Bronchial epithelial cell (primary cell): ENCODE measurements at places on chromosomes 1 and 21.

DNA sequence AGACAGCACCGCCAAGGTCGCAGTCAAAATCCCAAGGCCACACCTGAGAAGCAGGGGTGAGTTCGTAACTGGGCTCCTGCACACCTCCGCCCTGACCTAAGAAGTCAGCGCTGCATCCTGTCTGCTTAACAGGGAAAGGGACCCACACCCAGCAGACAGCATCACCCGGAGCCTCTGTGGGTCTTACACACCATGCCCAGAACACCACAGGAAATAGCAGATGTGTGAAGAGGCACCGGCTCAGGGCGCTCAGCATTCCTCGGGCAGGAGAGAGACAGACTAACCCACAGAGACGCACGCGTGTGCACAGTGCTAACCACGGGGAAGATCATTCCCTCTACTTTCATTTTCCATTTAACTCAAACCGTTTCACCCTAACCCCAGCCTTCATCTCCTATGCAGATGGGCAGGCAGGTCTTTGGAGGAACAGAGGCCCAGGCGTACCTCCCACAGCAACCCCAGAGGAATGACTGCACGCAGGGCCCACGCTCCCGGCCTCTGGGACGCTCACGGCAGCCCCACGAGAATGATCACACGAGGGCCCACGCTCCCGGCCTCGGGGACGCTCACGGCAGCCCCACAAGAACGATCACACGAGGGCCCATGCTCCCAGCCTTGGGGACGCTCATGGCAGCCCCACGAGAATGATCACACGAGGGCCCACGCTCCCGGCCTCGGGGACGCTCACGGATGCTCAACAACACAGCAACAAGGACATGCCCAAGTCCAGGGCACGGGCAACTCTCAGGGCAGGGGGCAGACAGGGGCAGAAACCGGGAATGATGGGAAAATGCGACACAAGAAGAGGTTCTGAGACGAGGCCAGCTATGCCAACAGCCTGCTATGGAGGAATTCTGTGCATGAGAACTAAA lies 20.9 kb downstream of the POFUT2 start:
- no peak for DNase-seq

DNA sequence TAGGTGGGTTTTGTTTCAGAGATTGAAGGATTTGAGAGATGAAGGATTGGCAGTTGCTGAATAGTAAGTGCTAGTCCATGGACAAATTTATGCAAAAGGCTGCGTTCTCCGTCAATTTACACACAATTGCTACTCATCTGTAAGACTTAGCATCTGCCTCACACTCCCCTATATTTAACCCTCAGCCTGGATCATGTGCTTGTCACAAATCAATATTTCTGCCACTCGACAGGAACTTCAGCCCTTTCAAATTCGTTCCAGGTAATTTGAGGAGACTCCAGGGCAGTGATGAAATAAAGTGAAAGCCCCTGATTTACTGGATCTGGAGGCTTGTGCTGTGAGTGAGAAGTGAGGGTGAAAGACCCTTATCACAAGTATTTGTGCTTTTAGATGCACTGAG lies 105.6 kb upstream of the UBE2U start:
- no peak for DNase-seq

GRCh38 chr1:40662864-40663263 lies 2.6 kb downstream of the RIMS3 start:
- peak; percentile 58 for DNase-seq

- DNase-seq = no peak
Observed at GRCh38 chr1:241240069-241240468, 116.9 kb downstream of the RGS7 start.

DNA sequence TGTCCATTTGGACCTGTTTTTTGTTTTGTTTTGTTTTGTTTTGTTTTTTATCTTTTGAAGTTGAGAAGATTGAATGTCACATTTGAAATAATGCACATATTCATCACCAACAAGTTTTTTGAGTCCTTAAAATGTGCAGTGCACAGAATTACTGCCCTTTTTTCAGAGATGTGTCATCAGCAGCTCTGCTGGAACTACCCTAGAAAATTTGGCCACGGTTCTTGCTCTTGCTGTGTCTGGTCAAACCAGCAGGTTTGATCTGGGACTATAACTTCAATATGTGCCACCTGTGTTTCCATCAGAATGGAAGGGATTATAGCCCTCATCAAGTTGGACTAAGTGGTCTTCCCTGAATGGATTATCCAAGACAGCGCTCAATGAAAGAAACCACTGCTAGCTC lies 24.1 kb upstream of the CNN3 start:
- no peak for DNase-seq

DNA sequence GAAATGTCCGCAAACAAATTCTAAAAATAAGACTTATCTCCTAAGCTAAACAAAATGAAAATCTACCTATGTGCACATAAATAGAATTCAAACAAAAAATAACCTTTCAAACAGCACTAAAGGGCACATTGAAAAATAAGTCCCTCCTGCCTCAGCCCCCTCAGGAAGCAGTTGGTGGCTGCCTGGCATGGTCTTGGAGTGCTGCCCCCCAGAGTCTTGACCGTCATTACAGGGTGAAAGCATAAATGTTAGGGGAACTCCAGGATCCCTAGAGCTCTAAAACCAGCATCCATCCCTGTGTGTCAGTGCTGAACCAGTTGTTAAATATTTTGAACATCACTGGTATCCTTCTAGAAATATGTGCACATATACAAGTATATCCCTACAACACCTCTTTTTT lies 6.5 kb upstream of the NPL start:
- DNase-seq = no peak

DNA sequence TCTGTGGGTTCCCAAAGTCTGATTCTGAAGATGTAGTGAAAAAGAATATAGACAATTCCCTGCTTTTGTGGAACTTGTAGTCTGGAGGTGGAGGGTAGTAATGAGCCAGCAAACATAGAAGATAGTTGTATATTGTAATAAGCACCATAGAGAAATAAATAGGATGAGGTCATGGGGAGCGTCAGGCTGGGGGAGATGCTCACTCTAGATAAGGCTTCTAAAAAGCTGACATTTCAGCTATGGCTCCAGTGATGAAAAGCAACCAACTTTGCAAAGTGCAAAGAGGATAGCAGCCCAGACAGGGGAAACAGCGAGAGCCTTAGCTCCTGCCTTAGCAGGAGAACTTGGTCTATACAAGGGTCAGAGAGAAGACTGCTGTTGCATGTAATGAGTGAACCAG lies 98.0 kb upstream of the RALGPS2 start:
- no peak for DNase-seq

- peak; percentile 13 for DNase-seq
Observed at GRCh38 chr21:27759820-27760219, 792.9 kb upstream of the ADAMTS5 start.

GRCh38 chr1:189939967-189940366 lies 537.7 kb downstream of the BRINP3 start:
- peak; percentile 2 for DNase-seq

DNA sequence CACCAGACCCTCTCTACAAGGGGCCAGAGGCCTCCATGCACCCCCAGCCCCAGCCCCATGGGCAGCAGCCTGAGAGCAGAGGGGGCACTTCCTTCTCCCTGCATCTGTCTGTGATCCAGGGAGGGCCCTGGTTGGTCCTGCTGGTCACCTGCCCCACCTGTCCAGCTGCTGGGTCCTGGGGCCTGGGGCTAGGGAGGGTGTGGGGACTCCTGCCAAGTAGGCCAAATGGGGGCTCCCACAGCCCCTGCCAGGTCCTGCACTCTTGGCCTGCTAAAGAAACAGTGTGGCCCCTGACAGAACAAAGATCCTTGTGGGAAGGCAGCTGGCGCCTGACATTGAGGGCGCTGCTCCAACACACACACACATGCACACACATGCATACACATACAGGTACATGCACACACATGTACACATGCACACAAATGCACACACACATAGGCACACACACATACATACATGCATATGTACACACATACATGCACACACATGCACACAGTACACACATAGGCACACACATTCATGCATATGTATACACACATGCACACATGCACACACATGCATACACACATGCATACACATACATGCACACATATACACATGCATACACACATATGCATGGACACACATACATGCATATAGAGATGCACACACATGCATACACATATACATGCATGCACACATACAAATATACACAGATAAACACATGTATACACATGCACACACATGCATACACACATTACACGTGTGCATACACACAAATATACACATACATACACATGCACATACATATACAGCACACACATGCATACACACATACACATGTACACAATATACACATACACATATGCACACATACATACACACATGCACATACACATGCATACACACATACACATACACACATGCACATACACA lies 49.9 kb downstream of the TRPM2 start:
- DNase-seq = no peak

- DNase-seq = no peak
Observed at GRCh38 chr1:155070158-155070621, 6.7 kb downstream of the EFNA4 start.

DNA sequence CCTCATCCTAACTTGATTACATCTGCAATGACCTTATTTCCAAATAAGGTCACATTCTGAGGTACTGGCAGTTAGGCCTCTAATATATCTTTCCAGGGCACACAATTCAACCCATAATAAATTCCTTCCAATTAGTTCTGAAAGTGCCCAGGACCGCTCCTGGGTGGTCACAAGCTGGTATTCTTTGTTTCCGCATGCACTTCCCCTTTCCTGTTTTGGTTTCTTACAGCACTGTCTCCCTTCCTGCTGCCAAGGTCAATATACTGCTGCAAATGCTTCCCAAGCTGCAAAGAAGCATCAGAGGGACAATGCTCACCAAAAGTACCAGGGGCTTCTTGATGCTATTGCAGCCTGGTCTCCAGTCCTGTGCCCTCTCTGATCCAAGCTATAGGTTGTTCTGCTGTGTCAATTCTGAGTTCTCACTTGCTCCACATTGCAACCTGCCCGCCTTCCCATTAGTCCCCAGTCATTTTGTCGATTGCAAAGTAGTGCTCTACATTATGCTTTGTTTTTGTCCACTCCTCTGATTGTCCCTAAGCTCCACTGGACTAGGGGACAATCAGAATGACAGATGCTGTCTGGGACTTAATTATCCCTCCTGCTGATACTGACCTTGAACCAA lies 13.9 kb upstream of the XPR1 start:
- no peak for DNase-seq

DNA sequence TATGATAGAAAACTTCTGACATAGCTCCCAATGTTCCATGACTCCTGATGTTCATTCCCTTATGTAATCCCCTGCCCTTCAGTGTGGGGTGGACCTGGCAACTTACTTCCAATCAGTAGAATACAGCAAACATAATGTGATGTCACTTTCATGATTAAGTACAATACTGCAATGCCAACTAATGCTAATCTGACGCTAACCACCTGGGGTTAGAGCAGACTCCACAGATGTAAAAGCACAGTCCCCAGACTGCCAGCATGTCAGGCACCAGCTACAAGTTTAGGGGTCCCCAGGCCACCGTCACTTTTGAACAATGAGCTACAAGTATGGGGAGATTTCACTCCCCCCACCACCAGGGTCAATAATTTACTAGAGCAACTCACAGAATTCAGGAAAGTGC lies 32.3 kb upstream of the FBXO28 start:
- no peak for DNase-seq

GRCh38 chr1:67170751-67171573 lies 4.7 kb downstream of the IL23R start:
- no peak for DNase-seq

DNA sequence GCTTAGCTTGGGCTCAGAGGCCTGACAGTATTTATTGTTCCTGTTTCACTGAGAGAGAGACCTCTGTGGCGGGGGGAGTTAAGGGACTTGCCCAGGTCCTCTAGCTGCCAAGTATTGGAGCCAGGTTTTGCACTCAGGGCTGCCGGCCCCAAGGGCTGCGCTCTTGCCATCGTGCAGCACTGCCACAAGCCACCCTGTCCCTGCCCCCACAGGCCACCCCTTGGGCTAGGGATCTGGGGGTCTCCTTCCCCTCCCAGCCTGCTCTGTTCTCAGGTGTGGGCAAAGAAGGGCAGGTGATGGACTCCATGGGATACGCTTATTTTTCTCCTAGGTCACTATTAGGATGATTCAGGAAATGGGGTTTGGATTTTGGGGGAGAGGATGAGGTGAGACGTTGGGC lies 8.7 kb downstream of the KIAA1614 start:
- DNase-seq = no peak

DNA sequence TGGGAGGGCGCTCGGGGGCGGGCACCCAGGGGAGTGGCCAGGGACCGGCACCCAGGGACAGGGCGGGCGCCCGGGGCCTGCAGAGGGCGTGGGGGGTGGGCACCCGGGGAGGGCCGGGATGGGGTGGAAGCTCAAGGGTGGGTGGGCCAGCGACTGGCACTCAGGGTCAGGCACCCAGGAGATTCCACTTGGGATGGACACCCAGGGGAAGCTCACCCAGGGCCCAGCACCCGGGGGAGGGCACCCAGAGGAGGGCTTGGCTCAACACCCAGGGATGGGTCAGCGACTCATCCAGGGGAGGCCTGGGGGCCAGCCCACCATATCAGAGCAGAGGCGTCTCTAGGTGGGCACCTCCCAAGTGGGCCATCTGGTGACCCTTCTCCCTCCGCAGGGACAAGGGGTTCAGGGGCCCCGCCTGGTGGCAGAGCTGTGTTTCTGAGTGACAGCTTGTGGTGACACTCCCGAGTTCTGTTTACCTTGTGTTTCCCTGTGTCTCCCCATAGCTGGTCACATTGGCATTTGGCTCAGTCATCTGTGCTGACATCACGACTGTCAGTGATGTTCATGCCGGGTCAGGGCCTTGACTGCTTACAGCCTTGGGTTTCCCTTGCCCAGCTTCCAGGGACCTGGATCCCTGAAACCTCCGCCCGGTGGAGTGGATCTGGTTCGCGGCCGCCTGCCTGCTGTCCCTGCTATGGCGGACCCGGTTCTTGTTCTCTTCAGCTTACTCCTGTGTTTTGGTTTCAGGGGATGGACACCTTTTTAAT lies 749 bp downstream of the IBA57 start:
- peak; percentile 61 for DNase-seq

GRCh38 chr1:229258031-229258756 lies 12.7 kb upstream of the RAB4A start:
- peak; percentile 60 for DNase-seq

DNA sequence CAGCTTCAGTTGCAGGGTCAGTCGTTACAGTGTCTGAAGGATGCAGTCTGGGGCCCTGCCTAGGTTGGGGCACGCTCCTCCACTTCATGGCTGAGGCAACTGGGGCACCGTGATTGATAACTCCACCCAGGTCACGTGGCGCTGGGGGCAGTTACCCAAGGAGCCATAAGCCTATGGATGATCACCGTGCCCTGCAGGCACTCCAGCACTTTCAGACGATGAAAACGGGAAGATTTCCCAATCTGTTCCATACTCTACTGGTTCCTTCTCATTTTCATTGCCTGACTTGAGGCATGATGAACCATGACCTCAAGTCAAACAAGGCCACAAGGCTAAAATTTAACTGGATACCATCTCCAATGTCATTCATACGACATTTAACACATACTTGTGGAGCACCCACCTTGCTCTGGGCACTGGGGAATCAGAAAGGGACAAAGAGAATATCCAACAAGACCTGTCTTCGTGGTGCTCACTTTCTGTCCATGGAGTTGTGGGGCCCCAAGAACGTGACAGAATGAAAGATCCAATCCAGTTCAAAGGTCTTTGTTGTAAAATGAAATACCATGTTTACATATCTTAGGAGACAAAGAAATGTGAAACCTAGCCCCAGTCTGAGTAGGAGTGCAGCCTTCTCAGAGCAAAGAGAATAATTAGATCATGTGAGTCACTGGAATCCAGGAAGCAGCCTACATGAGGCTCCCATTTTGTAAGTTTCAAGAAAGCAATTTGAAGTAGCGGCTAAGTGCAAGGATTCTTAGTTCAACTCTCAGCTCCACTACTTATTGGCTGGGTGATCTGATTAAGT lies 39.4 kb upstream of the SPOCD1 start:
- DNase-seq = peak; percentile 52
